Lower leg skin (tissue), 4 donors: ENCODE measurements at places on chromosomes 6 and 20. TPM values are rescaled to one million over a fixed set of nuclear protein-coding genes. Genes with fewer than 3 reads are reported as not detected.

FAM83D gene
- total RNA-seq = 16.7 TPM

MCHR2 gene
- total RNA-seq = not detected

CLPSL2 gene
- not detected for total RNA-seq

STX11 gene
- 20.1 TPM for total RNA-seq

RNF182 gene
- total RNA-seq = 1.3 TPM

SAMD5 gene
- 0.93 TPM for total RNA-seq

SOX4 gene
- 13.4 TPM for total RNA-seq

TGM3 gene
- 96.6 TPM for total RNA-seq

DEFB132 gene
- not detected for total RNA-seq

OXT gene
- not detected for total RNA-seq

BACH2 gene
- total RNA-seq = 12.7 TPM

CENPW gene
- not detected for total RNA-seq

TDRD6 gene
- total RNA-seq = 0.59 TPM

NPEPL1 gene
- 37.9 TPM for total RNA-seq

EYS gene
- not detected for total RNA-seq

HUS1B gene
- total RNA-seq = 1.5 TPM
